Neural progenitor cell (in vitro differentiated cells): ENCODE measurements at places on chromosomes 3 and 15.

DNA sequence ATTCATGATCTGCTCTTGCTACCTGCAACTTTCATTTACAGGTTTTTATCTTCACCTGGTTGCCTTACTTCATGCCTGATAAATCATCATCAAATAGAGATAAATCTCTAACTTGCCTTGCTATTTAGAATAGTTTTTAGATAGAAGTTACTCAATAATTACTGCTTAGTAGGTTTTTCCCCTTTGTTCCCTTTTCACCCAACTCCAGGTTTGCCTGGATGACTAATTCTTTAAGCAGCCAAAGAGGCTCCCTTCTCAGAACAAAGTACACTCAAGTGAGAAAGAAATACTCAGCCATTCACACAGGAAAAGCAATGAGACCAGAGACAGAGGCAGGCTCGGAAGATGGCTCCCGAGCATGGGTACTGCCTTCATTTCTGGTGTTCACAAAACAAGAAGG lies 268.1 kb upstream of the CRBN start:
- no peak for DNase-seq

- no peak for DNase-seq
Observed at GRCh38 chr3:127488740-127489139, 101.8 kb downstream of the TPRA1 start.

- no peak for DNase-seq
Observed at GRCh38 chr3:197573048-197573767, 17.4 kb upstream of the BDH1 start.

DNA sequence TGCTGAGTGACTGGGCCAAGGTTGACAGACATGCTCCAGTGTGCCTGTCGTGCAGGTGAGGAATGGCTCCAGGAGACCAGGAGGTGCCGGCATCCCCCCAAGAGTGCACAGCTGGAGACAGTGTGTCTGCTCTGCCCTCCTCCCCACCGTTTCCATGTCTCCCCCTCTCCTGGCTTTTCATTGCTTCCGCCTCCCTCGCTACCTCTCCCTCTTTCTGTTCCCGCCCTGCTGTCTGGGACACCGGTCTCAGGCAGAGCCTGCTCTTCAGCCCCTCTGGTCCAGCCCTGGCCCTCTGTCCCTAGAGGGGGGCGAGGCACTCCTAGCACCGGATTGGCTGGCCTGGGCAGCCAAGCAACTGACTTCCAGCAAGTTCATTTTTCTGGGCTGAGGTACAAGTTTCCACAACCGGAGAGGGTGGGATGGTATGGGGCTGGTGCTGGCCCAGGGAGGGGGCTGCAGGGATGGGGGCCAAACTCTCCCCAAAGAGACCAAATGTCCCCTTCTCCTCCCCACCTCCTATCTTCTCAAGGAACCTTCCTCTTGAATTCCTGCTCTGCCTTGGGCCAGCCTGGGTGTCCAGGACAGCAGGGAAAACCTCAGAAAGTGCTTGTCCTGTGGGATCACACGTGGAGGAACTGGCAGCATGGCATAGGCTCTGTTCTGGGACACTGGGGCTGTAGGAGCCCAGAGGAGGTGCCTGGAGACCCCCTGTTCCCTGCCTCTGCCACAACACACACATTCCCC lies 32.6 kb downstream of the PRKCD start:
- DNase-seq = peak; percentile 41

GRCh38 chr15:55687792-55688191 lies 55.2 kb downstream of the PRTG start:
- peak; percentile 26 for DNase-seq

DNA sequence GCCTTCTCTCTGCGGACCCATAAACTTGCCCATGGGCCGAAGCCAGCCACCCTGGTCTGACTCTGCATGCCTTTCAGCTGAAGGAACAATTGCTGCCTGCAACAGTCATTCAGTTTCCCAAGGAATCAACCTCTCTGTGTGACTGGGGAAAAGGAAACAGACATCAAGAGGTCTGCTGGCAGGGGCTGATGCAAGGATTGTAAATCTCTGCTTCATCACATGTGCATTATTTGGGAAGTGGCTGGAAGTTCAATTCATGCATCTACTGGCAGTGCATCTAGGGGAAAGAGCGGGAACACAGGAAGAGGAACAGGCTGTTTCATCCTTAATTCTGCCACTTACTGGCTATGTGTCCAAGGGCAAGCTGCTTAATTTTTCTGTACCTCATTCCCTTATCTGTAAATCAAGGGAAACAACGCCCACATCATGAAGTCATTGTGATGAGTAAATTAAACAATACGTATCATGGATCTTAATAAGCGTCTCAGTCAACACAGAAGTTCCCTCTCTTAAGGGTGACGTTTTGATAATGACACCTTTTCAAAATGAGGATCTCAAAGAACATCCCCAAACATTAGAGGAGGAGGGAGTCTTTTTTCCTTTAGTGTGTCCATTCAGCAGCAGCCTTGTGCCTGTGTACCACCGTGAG lies 17.4 kb upstream of the ADPGK start:
- no peak for DNase-seq
